Right cardiac atrium (tissue), 5 donors: ENCODE measurements at places on chromosomes 7 and 10. TPM values are rescaled to one million over a fixed set of nuclear protein-coding genes. Genes with fewer than 3 reads are reported as not detected.

DNA sequence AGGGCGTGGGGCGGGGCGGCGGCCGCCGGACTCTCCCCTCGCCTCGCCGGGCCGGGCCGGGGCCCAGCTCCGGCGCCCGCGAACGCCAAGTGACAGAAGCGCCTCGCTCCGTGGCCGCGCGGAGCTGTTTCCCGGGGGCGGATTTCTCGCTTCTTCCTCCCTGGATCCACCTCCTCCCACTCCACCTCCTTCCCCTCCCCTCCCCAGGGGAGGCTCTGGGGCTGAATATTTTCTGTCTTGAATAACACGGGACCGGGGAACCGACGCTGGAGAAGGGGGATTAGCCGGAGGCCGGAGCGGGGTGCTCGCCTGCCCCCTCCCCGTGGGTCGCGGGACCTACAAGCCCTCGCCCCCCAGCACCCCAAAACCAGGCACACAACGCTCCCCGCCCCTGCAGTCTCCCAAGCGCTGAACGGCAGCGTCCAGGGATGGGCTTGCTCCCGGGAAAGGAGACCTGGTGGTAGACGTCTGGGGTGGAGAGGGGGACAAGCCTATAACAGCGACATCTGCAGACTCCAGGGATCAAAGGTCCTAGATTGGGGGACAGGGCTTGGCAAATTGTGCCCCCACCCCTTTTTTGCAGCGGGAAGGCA lies at the start of gene ARHGAP21:
TSS of gene ARHGAP21 (minus strand) at position 100 of the 593 bp plus-strand sequence. CDS start 1,988 bp downstream, outside the sequence.
- DNase-seq, result peak; percentile 93

GRCh38 chr10:71204746-71205145 lies 7.6 kb upstream of the UNC5B start:
- no peak for DNase-seq

DNA sequence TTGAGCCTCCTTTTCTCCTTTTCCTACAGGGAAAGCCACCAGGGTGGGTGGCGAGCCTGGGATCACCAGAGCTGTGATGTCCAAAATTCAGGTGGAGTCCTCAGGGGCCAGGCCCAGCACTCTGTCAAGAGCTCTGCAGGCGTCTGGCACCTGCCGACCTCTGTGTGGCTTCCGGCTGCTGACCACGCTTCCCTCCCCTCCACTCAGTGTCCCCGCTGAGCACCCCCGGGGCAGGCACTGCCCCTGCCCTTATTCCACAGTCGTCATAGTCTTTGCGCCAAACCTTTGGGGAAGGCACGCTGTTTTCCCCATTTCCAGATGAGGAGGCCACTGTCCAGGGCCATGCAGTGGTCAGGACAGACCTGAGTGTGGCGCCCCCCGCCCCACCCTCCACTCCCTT lies 7.5 kb downstream of the MTG1 start:
- peak; percentile 35 for DNase-seq

GRCh38 chr7:103637726-103638125 lies 191.7 kb upstream of the SLC26A5 start:
- DNase-seq, result no peak

- no peak for DNase-seq
These were observed 143.5 kb upstream of the LRRN3 start for GRCh38 chr7:110947408-110947807.

DNA sequence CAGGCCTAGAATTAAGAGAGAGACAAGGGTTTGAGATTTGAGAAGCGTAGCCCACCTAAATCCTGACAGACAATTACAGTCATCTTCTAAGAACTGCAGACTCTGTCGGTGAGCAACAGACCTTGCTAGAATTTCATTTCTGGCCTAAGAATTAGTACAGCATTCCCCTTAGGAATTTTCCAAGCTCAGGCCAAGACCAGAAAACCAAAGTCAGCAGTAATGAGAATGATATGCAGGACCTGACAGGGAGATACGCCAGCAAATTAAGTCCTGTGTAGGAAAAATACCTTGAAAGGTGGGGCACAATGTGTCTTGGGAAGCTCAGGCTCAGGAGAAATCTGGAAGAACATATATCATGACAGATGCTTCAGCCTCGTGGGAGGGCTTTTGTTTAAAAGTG lies 52.7 kb upstream of the HERPUD2 start:
- DNase-seq, result no peak

DNA sequence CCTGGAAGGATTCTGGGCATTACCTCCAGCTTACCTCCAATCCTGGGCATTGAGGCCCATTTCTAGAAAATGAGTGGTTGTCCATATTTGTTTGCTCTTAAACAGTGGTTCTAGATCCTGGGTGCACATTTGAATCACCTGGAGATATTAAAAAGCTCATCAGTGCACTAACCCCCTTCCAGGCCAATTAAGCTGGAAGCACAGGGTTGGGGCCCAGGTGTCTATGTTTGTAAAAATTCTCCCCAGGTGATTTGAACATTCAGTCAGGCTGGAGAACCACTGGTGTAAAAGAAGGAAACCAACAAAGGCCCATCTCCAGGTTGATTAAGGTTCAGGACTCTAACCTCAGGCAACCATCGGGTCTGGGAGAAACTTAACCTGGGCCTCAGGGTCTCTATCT lies 102.6 kb upstream of the NANOS1 start:
- no peak for DNase-seq

The SH3PXD2A gene
- total RNA-seq, result 30.2 TPM
